NCI-H226 (cell line): ENCODE measurements at places on chromosomes 16 and 17.

DNA sequence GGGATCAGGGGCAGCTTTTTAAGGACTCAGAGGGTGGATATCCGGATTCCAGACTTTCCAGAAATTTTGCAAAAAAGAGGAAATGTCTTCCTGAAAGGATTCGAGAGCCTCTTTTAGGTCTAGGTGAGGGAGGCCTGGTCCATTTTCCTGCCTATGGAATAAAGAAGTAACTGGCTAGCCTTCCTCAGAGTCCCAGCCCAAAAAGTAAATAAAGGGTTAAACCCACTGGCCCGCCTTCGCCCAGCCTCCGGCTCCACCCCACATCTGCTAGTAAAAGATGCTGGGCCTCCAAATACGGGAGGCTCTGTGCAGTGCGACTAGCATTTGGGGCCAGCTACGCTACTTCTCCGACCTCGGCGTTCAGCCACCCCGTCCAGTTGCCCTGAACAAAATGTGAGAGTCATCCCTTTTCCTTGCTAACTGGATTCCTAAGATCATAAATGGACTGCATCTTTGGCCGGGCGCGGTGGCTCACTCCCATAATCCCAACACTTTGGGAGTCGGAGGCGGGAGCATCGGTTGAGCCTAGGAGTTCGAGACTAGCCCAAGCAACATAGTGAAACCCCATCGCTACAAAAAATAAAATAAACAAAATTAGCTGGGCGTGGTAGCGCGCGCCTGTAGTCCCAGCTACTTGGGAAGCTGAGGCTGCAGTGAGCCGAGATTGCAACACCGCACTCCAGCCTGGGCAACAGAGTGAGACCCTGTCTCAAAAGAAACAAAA is 824 bp upstream of the MPP2 start:
- DNase-seq: peak; percentile 62

GRCh38 chr16:17359788-17360390 is 110.9 kb downstream of the XYLT1 start:
- DNase-seq: no peak

- DNase-seq: no peak
Observed at GRCh38 chr16:86270696-86271095, 239.6 kb upstream of the FOXF1 start.

GRCh38 chr16:59593194-59593661 is 859.1 kb upstream of the GOT2 start:
- DNase-seq: no peak

DNA sequence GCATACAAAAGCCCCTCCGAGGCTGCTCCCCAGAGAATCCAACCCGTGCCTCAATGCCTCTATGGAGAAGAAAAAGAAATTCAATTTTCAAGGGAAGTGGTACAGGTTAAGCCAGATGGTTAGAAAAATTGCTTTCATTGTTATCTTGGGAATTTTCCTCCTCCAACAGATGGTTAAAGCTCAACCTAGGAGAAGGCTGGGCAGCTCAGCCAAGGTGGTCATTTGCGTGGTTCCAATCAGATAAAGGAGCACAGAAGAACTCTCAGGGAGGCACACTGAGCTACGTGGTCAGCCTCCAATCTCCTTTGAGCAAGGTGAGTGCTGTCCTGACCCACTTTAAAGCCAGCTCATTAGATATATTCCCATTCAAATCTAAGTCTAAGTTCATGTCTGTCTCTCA is 106.7 kb downstream of the STX8 start:
- DNase-seq: no peak

- no peak for DNase-seq
Observed at GRCh38 chr16:28839899-28840298, 6.2 kb downstream of the TUFM start.

DNA sequence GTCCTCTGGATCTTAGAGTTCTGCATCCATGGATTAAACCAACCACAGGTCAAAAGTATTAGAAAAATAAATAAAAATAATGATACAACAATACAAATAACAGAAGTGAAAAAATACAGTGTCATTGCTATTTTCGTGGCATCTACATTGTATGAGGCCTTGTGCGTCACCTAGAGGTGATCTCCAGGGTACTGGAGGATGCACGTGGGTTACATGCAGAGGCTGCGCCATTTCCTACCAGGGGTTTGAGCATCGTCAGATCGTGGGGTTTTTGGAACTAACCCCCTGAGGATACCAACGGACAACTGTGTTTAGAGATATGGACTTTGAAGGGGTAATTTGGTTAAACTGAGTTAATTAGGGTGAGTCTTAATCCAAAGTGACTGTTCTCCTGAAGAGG is 224.7 kb downstream of the ENGASE start:
- no peak for DNase-seq

- DNase-seq: no peak
Observed at GRCh38 chr17:54859187-54859586, 41.5 kb upstream of the TOM1L1 start.

DNA sequence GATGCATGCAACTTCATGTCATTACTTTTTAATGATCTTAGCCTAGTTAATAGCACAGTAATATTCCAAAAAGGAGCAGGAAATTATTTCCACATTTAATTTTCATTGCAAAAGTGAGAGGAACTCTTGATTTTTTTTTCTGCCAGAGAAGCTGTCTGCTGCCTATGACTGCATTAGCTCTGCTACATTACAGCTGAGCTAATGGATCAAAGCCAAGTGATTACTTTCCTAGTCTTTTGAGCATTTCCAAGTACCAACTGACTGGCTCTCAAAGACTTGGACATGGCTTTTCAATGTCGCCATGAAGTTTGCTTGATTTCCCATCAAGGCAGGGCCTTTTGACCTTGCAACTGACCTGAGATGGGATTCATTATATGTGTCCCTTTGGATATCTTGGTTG is 356.6 kb upstream of the XYLT1 start:
- no peak for DNase-seq

DNA sequence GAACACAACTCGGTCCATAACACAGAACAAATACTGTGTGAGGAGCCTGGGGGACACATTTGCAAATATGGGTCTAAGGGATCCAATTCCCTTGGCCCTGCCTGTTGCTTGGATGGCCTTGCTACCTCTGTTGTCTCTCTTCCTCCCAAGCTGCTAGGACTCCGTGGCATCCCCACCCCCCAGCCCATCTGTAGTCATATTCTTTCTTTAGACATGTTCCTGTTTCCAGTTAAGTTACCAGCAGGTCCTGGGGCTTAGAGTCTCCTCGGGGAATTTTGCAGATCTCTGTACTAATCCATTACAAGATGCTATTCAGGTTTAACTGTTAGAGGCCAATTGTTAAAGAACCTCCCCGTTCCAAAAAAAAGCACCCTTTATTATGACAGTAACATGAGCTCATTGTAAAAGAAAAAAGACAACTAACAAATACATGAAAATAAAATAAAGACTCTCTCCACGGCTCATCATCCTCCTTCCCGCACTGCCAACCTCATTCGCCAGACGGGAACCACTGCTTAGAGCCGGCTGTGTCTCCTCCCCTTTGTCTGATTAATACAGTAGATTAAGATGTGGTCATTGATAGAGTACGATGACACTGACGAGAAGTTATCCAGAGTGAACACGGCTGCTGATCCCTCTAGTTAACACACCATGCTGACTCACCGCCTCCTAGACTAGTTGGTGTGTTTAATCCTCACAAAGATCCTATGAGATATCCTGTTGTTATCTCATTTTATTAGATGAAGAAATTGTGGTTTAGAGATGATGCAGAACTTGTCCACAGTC is 22.2 kb downstream of the HS3ST4 start:
- DNase-seq: no peak

DNA sequence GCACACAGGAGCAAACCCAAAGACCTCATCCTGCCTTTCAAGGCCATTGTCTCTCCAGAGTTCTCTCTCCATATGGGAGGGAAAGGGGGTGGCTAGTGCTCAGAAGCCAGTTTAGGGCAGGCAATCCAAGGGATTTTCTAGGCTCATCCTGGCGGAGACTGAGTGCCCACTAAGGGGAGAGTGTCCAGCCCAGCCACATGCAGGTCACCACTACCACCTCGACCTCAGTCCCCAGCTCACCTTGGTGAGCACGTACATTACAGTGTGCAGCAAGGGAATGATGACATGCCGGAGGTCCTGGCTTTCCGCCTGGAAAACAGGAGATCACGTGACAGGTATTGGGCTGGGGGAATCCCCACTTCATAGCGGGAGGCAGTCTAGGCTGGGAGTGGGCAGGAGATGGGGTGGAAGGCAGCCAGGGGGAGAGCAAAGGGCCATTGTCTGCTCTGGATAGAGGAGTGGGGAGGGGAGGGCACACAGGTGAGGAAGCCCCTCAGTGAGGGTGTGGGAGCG is 29.9 kb downstream of the PIK3R6 start:
- DNase-seq: peak; percentile 46

GRCh38 chr16:50365791-50366575 is 2.8 kb downstream of the BRD7 start:
- no peak for DNase-seq

- peak; percentile 80 for DNase-seq
Observed at GRCh38 chr16:714079-714478, 839 bp upstream of the METRN start.

GRCh38 chr17:77899498-77899897 is 59.0 kb upstream of the TNRC6C start:
- no peak for DNase-seq

GRCh38 chr17:17528696-17529652 is 32.8 kb upstream of the RASD1 start:
- DNase-seq: no peak

- peak; percentile 53 for DNase-seq
Observed at GRCh38 chr17:47423406-47424295, 99.9 kb downstream of the EFCAB13 start.

GRCh38 chr16:89821438-89822187 is 5.2 kb upstream of the FANCA start:
- no peak for DNase-seq

DNA sequence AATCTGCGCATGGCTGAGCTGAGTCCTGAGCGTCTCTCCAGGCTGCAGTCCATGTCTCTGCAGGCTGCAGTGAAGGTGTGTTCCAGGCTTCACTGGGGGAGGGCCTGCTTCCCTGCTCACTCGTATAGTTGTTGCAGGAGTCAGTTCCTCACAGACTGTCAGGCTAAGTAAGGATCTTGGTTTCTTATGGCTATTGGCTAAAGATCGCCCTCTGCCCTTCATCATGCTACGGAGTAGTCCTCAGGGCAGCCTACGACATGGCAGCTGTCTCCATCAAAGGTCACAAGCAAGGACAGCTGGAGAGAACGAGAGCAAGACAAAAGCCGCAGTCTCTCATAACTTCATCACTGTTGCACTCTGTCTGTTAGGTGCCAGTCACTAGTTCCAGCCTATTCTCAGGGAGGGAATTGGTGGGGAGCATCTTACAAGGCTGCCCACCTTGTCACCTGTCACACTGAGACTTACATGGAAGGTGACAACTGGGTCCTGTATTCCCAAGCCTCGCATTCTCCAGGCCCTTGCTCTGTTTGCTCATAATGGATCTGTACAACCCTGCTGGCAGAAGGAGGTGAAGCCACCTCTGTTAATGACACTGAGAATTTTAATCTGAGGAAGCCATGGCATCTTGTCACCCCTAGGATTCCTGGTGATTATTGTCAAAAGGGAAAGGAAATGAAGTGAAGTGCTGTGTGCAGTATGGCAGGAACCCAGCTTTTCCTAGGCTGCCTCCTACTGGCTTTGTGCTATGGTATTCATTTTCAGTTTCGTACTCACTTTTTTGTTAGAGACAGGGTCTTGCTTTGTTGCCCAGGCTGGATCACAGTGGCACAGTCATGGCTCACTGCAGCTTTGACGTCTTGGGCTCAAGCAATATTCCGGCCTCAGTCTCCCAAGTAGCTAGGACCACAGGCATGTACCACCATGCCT is 43.4 kb downstream of the MFSD11 start:
- DNase-seq: no peak

DNA sequence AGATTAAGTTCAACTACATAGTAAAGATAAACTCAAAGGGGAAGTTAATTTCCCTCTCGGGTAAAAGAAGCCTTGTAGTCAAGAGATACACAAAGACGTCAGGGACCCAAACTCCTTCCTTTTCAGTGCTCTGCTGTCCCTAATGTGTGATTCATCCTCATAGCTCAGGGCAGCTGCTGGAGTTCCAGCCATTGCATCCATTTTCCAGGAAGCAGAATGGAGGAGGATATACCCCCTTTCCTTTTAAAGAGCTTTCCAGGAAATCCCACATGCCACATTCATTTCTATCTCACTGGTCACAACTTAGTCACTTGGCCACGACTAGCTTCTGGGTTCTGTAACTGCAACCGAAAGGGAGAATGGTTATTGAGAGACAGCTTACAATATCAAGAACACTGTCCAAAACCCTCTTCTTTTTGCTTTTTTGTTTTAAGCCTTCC is 95.3 kb downstream of the SOCS1 start:
- DNase-seq: no peak

GRCh38 chr16:27432558-27432957 is 30.6 kb downstream of the IL21R start:
- peak; percentile 86 for DNase-seq

GRCh38 chr17:63700528-63701455 is 867 bp upstream of the LIMD2 start:
- DNase-seq: no peak
